Effector memory CD4-positive, alpha-beta T cell (primary cell): ENCODE measurements at places on chromosomes 7 and 10.

DNA sequence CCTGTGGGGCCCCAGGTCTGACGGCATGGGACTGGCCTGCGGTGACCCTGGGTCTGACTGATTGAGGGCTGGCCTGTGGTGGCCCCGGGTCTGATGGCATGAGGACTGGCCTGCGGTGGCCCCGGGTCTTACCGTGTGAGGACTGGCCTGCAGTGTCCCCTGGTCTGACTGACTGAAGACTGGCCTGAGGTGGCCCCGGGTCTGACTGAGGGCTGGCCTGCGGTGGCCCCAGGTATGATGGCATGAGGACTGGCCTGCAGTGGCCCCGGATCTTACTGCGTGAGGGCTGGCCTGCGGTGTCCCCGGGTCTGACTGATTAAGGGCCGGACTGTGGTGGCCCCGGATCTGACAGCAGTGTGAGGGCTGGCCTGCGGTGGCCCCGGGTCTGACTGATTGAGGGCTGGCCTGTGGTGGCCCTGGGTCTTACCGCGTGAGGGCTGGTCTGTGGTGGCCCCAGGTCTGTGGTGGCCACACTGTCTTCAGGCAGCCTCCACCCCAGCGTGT lies 10.9 kb downstream of the JAKMIP3 start:
- no peak for DNase-seq

DNA sequence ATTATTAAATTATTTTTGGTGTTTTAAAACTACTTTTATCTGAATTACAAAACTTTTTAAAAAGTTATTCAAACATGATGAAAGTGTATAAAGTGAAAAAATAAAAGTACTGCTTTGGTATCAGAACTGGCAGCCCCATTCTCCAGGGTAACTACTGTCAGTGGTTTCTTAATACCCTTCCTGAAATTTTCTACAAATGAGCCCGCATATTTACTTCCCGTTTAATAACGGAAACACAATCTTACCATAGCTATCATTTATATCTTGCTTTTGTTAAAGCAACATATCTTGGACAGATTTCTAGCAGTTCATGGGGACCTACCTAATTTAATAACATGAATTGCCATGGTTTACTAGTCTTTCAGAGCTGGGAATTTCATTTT lies 249.9 kb downstream of the RNLS start:
- no peak for DNase-seq

DNA sequence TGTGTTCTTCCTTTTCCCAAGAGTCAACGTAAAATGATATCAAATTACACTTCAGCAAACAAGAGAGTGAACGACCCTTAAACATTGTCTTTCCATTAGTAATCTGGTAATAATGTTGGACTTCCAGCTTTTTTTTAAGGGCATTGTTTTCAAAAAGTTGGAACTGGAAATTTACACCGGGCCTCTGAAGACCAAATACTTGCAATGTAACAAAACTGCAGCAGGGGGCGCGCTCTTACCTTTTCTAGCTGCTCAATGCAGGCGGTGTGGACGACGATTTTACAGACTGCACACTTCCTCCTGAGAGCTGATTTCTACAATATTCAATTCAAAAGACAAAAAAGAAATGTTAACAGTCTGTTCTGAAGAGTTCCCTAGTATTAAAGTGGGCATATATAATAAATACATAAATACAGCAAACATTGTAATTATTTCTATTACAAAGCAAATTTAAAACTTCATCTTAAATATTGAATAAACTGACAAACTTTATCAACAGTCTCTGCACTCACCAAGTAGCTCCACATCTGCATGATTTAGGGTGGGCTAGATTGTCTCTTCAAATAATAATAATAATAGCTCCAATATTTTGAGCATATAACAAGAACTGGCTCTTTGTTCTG lies 190.4 kb downstream of the DGKI start:
- peak; percentile 2 for DNase-seq

- DNase-seq, result no peak
Observed at GRCh38 chr7:148611692-148612091, 21.1 kb downstream of the C7orf33 start.

- DNase-seq, result no peak
Observed at GRCh38 chr10:128631801-128632241, 505.6 kb upstream of the MKI67 start.

DNA sequence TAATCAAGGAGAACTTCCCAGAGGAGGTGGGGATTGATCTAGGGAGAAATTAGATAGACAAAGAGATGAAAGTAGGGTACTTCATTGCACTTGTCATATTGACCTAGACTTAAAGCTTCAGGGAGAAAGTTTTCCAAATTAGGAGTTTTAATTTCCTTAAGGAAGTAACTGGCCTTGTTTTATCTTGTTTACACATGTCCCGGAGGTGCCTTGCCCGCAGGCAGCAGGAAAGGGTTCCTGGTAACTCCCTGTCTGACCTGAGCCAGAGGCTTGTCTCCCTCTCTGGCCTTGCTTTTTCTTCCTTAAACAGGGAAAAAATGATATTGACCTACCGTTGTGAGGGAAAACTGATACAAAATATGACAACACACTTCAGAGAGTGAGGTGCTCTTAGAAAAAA lies 181.6 kb downstream of the EVX1 start:
- no peak for DNase-seq

DNA sequence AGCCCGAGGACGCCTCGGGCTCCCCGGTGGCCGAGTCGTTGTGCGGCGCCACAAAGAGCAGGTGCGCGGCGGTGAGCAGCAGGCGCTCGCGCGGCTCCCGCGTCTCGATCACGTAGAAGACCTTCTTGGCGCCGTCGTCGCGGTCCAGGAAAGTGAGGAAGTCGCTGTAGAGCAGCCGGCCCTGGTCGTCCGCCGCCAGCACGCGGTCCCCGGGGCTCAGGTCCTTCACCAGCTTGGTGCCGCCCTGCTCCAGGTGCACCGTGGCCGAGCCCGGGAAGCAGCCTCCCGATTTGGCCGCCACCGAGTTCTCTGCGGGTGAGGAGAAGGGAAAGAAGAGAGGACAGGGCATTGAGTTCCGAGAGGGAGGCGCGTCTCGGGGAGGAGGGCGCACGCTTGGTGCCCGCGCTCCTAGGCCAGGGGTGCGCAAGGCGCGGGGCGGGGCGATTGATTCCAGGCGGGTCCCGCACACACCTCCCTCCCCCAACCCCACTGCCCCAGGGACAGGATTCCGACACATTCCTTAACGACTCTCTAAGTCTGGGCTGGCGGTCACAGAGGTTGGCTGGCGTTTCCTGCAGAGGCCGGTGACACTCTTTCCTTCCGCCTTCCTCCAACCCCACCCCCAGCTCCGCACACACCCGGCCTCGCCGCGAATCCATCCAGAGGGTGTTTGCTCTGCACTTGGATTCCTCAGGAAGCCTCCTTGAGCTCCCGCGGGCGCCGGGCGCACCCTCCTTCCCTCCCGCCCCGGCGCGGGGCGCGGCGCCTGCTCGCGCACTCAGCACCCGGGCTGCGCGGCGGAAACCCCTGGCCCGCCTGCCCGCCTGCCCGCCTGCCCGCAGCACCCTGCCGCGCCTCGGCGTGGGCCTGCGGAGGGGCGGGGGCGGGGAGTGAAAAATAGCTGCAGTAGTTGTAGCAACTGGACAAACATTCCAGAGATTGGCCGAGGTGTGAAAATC lies 8.6 kb downstream of the SHH start:
- DNase-seq, result no peak

- DNase-seq, result no peak
Observed at GRCh38 chr7:30119890-30120577, 14.8 kb upstream of the MTURN start.

- no peak for DNase-seq
Observed at GRCh38 chr7:147904219-147904576, 686.4 kb upstream of the C7orf33 start.

DNA sequence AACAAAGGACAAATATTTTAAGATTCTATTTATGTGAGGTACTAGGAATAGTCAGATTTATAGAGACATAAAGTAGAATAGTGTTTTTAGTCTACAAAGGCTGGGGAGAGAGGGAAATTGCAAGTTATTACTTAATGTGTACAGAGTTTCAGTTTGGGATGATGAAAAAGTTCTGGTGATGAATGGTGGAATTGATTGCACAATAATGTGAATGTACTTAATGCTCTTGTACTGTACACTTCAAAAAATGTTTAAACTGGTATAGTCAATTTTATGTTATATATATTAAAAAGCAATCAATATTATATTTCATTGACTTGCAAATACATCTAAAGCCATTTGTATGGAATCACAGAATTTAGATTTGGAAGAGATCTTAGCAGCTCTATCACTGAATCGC lies 213.4 kb downstream of the PPP1R3A start:
- DNase-seq, result no peak

- no peak for DNase-seq
Observed at GRCh38 chr7:473211-473734, 46.4 kb downstream of the PDGFA start.

DNA sequence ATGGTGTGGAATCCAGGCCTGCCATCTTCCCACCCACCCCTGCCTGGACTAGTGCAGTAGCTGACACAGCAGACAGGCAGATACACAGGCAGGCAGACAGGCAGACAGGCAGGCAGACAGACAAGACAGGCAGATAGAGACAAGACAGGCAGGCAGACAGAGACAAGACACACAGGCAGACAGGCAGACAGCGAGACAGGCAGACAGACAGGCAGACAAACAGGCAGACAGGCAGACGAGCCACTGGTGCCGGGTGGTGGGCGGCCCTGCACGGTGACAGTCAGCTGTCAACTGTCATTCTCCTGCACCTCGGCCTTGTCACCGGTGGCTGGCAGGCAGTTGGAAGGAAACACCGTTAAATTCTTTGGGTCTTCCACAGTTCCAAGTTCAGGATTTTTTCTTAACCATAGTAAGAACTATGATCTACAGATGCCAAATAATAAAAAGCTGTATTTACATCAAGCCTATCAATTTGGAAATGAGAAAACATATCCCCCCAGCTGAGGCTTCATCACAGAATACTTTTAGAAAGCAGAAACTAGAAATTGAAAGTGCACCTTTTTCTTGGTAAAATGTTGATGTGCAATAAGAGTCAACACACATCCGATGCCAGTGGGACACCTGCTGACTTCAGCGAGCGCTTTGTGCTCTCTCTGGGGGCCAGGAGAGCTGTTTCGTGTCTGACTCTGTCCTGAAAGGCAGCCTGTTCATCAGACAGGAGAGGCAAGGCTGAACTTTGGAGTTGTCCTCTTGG lies 250.4 kb downstream of the DNAJB6 start:
- DNase-seq, result no peak
